ENCODE measurements at places on chromosomes 1 and 21.

DNA sequence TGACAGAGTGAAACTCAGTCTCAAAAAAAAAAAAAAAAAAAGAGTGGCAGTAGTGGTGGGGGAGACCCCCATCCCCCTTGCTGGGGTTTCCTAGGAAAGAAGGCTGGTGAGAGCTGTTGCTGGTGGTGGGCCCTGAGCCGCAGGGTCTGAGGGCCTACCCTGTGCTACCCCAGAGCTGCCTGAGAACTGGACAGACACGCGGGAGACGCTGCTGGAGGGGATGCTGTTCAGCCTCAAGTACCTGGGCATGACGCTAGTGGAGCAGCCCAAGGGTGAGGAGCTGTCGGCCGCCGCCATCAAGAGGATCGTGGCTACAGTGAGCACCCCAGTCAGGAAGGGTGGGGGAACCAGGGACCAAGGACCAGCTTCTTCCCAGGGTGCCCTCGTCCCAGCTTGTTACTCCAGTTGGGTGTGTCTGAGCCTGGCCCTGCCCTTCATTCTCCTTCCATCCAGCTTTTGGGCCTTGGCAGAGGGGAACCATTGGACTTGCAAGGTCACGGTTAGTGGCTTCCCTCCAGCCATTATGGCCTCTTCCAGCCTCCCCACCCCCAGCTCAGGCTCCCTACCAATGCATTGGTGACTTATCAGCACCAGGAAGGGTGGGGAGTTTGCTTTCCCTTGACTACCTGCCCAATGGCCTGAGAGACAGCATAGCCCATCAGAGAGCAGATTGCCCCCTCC is 10.5 kb downstream of the LDLRAP1 start:
- no peak for DNase-seq

- no peak for DNase-seq
These were observed 36.8 kb downstream of the UBE2U start for GRCh38 chr1:64240206-64240605.

DNA sequence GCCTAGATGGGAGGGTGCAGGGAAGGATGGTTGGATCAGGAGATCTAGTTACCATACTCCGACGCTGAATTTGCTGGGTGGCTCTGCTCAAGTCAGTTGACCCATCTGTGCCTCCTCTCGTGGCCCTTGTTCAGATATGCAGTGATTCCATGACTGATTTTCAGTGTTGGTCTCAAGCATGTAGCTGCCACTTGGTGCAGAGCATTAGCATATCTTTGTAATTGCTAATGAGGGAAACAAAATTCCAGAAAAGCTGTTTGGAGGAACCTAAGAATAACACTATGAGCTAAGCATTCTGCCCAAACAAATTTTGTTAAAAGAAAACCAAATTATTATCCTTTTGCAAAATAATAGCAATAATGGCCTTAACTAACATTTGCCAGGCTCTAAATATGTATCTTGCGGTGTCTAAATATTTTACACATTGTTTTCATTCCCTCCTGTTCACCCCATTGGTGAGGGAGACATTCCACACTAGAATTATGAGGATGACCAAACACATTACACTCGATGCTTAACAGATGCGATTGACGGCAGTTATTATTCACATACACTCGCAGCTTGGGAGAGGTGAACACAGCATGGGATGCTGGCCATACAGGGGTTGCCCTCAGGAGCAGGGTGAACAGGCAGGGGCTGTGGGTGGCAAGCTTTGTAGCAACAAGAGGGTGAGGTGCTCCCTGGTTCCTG is 69.1 kb downstream of the KCNJ15 start:
- DNase-seq, result no peak

DNA sequence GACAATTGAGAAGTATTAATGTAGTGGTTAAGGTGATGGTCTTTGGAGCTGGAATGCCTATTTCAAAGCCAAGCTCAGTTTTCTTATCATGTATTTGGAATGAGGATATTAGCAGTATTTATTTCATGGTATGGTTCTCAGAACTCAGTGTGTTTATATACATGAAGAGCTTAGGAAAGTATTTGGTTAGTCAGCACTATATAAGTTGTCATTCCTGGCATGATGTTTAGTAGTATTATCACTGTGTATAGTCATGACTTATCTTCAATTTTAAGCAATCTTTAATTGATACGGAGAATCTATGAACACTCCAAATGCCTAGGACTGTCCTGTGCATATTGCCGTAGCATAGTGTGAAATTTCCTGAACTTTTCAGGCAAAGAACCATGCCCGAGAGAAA is 501.9 kb upstream of the USP24 start:
- DNase-seq, result no peak

DNA sequence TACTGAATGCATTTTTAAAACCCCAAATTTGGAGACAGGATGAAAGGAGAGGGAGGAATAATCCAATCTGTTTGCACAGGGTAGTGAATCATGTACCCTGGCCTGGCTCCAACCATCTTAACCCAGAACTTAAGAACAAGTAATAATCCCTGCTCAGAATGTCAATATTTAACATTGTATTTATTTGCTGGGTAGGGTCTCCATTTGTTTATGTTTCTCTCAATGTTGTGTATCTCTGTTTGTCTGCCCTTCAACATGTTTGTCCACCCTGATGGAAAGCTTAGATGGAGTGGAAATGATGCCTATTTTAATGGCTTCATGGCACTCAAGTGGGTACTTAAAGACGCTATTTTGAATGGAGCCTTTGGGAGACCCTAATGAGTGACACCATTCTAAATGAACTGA is 54.4 kb upstream of the CDC42BPA start:
- no peak for DNase-seq

DNA sequence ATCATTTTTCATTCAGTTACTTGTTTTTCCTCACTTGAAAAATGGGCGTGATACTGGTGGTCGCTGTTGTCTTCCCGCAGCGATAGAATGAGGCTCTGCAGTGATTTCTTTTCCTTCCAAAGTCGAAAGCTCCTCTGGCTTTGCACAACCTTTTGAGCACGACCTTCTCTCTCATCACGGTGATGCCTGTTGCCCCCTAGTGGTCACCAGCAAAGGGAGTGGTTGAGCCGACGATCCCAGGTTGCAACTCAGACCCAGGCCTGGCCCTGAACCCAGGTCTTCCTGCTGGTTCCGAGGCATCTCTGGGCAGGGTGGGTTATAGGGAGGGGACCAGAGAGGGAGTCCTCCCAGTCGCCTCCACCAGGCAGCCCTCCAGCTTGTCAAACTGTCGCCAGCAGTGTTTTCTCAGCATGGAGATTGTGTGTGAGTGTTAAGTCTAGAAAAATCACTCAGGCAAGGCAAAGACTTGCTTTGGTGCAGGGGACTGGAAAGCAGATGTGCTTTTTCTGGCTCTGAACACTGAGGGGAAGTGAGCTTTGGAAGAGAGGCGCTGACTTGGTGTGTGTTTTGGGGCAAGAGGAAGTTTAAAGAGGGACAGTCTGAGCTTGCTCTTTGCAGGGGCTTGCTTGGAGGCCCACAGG is 285.3 kb downstream of the CAMTA1 start:
- DNase-seq, result peak; percentile 64

DNA sequence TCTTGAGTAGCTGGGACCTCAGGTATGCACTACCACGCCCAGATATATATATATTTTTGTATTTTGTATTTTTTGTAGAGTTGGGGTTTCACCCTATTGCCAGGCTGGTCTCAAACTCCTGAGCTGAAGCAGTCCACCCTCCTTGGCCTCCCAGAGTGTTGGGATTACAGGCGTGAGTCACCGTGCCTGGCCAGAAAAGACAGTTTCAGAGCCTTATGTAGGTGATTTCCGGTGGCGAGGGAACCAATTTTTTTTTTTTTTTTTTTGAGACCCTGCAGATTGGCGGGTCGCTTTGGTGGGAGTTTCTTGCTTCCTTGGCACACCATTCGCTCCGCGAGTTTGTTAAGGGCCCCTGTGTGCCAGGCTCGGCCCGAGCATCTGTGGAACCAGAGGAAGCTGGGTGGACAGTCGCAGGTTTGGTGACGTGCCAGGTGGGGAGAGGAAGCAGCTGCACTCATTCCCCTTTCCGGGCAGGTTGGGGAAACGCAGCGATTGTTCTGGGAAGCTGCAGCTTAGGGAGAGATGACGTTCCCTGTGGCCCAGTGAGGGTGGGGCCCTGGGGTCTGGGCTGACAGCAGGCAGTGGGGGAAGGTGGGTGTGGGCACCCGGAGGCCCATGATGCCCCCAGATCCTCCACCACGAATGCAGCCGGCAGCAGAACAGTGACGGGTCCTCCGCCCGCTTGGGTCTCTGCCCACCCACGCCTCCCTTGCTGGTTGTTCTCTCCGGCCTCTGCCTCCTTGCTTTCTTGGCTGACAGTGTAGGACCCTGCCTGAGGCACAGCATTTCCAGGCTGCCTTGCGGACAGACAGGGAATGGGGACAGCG is 25.1 kb downstream of the SPSB1 start:
- no peak for DNase-seq

GRCh38 chr21:25710550-25710949 is 24.2 kb downstream of the ATP5PF start:
- no peak for DNase-seq

GRCh38 chr1:7352974-7353373 is 418.1 kb upstream of the VAMP3 start:
- DNase-seq, result no peak

DNA sequence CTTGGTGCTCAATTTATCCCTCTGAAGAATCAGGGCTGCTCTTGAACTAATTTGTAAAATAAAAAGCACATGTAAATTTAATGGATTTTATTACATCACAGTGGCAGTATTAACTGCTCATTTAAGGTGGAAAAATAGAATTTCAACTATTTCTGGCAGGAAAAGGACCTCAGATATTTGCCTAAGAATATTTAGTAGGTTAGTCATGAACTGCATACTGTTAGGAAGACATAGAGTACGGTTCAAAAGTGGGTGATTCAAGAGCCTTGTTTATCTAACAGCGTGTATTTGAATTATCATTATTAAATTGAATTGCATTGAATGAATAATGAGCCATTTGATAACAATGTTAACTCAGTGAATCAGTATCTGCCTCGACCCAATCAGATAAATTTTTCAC is 248.8 kb upstream of the PBX1 start:
- no peak for DNase-seq

GRCh38 chr21:32884062-32884461 is 112.5 kb upstream of the PAXBP1 start:
- no peak for DNase-seq

DNA sequence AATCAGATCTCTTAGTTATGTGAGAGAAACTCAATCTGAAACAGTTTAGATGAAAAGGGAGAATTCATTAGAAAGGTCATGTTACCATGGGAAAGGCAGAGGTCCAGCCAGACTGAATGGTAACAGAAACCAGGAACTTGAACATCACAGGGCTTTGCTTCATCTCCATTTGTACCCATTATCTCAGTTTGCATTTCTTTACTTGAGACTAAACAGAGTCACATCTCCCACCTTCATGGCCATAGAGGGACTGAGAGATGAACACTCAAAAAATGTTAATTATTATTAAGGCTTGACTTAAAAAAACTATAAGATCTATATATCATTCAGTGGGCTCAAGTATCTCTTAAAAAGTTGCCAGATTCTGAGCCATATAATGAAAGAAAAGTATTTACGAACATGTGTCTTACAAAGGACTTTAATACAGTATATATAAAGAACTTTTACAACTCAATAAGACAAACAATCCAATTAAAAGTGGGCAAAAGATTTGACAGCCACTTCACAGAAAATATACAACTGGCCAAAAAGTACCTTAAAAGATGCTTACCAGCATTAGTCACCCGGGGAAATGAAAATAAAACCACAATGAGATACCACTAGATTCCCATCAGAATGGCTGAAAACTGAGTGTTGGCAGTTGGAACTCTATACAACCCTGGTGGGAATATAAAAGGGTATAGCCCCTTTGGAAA is 13.2 kb downstream of the KYAT3 start:
- DNase-seq, result no peak

DNA sequence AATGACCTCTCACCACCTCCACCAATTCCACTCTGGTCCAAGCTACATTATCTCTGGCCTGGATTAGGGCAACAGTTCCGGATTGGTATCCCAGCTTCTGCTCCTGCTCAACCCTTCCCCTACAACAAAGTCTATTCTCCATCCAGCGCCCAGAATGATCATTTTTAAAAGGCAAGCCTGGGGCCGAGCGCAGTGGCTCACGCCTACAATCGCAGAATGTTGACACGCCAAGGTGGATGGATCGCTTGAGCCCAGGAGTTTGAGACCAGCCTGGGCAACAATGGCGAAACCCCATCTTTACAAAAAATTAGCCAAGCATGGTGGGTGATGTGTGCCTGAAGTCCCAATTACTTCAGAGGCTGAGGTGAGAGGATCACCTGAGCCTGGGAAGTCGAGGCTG is 2.2 kb downstream of the LYST start:
- no peak for DNase-seq

DNA sequence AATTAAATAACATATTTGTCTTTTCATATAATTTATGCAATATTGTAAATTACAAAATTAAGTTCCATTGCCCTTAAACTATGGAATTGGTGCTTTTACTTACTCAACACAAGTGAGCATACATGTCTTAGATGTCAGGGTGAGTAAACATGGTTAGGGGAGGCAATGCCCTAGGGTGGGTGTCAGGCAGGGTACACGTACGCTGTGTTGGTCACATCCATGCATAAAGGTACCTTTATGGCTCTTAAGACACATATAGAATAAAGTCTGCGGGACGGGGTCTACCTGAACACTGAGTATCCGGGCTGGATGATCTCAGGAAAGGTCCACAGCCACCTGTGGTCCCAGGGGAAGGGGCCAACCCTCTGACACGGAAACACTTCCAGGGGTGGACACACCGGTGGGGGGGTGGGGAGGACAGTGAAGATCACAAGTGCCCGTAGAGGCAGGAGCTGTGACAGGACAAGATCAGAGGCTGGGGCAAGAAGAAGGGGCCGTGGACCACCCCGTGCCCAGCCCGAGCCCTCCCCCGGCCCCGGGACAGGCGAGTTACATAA is 720 bp downstream of the LIN9 start:
- no peak for DNase-seq

GRCh38 chr21:42086969-42087368 is 15.9 kb downstream of the UMODL1 start:
- no peak for DNase-seq

- DNase-seq, result no peak
These were observed 65.4 kb downstream of the PBX1 start for GRCh38 chr1:164624400-164624799.

DNA sequence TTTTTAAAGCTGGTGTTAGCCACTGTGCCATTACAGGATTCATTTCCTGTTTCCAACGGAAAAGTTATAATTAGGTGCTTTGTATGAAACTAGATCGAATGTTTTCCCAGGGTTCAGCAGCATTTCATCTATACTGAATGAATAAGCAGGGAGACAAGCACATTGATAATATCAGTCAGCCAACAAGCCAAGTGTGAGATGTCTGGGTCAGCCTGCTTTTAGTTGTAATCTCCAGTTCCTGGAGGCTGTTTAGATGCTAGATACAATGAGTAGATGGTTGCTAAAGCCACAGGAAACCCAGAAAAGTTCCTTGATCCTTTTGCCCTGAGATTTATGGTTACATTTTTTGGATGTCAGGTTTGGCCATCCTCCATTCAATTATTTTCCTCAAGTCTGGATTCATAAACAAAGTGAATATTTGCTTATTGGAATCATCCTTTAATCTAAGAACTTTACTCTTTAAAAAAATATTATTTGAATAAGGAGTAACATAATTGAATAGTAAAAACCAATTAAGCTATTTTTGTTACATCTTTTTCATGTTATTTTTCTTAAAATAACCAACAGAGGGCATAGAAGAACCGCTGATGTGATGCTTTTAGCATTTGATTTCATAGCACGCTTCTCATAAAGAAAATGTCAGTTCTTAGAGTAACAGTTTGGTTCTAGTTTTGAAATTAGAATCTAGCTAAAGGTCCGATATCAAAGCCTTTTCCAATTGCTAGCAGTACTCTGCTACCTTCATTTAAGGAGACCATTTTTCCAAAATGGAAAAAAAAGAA is 76.6 kb downstream of the HSPA13 start:
- DNase-seq, result no peak

GRCh38 chr1:24355466-24355865 is 36.3 kb downstream of the GRHL3 start:
- no peak for DNase-seq

Measured in stimulated activated CD4-positive, alpha-beta T cell treated with anti-CD3 and anti-CD28 coated beads, Interleukin-2, amount 100 ng/mL, for 24 hours (primary cell).